NK-92 treated with Interleukin-12 subunit alpha and Interleukin-12 subunit beta, amount 100 ng/mL, for 24 hours (cell line): ENCODE measurements at places on chromosomes 3 and 15.

- DNase-seq: no peak
Observed at GRCh38 chr3:31188112-31188511, 293.7 kb upstream of the GADL1 start.

DNA sequence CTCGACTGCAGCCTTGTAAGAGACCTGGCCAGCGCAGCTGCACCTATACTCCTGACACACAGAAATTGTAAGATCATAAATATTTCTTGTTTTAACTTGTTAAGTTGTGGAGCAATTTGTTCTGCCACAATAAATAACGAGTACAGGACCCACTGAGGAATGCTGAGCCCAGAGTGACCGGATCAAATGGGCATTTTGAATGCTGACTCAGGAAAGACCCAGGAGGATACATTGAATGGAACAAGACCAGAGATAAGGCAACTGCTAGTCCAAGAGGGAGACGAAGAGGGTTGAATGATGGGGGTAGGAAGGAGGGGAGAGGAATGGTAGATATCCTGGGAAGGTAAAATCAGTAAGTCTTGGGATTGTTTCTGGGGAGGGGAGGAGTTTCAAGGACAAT, 8.9 kb upstream of the C3orf70 start:
- no peak for DNase-seq

GRCh38 chr3:114155370-114155821, 23.5 kb downstream of the DRD3 start:
- no peak for DNase-seq

DNA sequence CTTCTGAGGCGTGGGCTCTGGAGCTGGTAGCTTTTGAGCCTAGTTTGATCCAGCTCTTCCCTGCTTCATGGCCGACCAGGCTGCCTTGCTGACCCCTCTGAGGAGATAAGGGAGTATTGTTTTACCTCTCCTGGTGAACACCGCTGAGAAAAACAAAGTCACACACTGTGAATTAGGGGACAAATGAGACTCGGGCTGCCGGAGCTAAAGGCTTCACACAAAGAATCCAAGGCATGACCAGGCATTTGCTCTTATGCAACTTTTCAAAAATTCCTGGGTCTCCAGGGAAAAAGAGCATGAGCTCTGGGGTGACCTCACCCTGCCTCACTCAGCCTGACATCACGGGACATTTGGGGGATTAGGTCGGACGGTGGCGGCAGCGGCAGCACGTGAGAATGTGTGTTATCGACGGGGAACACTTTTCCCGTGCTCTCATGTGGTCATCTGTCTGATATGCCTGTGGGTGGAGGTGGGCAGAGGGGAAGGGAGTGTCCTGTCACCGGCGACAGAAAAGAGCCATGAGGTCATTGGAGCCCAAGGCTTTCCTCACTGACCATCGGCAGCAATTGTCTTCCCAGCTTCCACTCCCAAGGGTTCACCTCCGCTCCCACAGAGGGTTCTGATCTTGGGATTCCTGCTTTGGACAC, 61.0 kb downstream of the TMEM44 start:
- no peak for DNase-seq

- DNase-seq: no peak
Observed at GRCh38 chr3:107848351-107848915, 242.4 kb downstream of the CD47 start.

- no peak for DNase-seq
Observed at GRCh38 chr15:90203473-90203872, 2.3 kb downstream of the SEMA4B start.

- DNase-seq: no peak
Observed at GRCh38 chr3:217099-217813, 20.7 kb downstream of the CHL1 start.

GRCh38 chr15:25182736-25183445, 228.1 kb downstream of the SNRPN start:
- DNase-seq: no peak
